ENCODE measurements at places on chromosomes 4 and X.
A peak's percentile ranks its signal among the peaks of the same experiment; 100 is the strongest.

DNA sequence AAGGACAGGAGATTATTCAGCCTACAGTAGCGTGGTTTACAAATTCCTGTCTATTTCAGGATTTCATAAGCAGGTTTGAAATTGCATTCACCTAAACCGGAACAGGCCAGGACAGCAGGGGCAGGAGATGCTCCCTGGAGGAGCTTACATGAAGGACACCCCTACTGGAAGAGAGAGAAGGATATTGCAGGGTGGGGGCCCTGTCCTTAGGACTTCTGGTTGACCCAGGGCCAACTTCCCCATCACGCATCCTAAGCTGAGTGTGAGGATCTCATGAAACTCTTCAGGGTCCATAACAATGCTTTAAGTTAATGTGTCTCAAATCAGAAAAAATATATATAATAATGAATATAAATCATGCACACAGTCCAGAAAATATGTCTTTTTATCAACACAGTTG lies 6.4 kb upstream of the DHRSX start:
- H3K27me3 ChIP-seq = no peaks in the 10 kb centered on the region
- no peak overlapping the region for H3K27ac ChIP-seq
- no peak overlapping the region for H3K4me3 ChIP-seq
- H3K36me3 ChIP-seq = no peaks in the 10 kb centered on the region

DNA sequence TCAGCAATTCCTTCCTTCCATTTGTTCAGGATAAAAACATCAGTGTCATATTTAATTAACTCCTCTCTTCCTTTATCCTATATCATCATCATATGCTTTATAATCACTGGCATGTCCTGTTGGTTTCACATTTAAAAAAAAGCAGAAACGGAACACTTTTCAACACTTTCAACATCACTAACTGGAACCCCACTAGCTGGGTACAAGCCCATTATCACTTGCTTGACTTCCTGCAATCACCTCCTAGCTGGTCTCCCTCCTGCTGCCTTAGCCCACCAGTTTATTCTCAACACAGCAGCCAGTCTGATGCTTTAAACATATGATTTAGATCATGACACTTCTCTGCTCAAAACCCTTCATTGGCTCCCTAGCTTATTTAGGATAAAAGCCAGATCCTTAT lies 116.4 kb upstream of the LSM6 start:
- no peak overlapping the region for H3K4me3 ChIP-seq
- peak overlapping the region; percentile 24 for H3K27ac ChIP-seq
- no peaks in the 10 kb centered on the region for H3K36me3 ChIP-seq
- peaks cover 11% of the 10 kb centered on the region for H3K4me1 ChIP-seq

DNA sequence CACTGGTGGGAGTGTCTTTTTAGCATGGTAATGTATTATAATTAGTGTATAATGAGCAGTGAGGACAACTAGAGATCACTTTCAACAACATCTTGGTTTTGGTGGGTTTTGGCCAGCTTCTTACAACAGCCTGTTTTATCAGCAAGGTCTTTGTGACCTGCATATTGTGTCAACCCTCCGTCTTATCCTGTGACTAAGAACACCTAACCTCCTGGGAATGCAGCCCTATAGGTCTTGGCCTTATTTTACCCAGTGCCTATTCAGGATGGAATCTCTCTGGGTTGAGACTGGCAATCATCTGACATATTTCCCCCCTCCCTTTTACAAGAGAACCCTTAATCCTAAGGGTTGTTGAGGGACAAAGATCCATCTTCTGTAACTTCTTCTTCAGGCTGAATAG lies 21.9 kb upstream of the ADH4 start:
- no peak for DNase-seq
- no peaks in the 10 kb centered on the region for H3K27me3 ChIP-seq
- H3K4me1 ChIP-seq = no peaks in the 10 kb centered on the region
- no peak overlapping the region for H3K27ac ChIP-seq

GRCh38 chr4:148975464-148975863 lies 533.2 kb upstream of the NR3C2 start:
- no peaks in the 10 kb centered on the region for H3K27me3 ChIP-seq
- H3K36me3 ChIP-seq = no peaks in the 10 kb centered on the region
- H3K4me1 ChIP-seq = no peaks in the 10 kb centered on the region
- no peak overlapping the region for H3K27ac ChIP-seq

DNA sequence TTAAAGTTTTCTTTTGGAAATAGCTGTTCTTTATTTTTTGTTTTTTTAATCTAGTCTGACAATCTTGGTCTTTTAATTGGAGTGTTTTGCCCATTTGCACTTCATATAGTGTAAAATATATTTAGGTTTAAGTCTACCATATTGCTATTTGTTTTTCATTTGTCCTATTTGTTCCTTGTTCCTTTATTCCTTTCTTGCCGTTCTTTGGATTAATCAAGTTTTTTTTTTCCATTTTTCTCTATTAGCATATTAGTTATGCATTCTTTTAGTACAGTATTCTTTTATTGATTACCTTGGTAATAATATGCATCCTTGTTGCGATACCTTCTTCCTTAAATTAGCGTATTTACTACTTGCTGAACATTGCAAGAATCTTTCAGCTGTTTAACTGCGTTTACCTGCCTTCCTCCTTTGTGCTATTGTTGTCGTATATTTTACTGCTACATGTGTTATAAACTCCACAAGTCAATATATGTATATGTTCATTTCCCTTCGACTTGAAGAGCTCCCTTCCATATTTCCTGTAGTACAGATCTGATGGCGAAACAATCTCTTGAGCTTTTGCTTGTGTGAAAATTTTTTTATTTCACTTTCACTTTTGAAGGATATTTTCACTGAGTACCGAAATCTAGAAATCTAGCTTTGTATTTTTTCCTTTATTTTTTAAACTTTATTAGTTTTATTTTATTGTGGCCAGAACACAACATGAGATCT lies 23.9 kb upstream of the RNF212 start:
- H3K4me3 ChIP-seq = peak overlapping the region; percentile 22
- DNase-seq = no peak
- no peaks in the 10 kb centered on the region for H3K36me3 ChIP-seq

GRCh38 chr4:41796545-41797210 lies 48.2 kb upstream of the PHOX2B start:
- H3K27ac ChIP-seq = no peak overlapping the region
- H3K4me3 ChIP-seq = no peak overlapping the region
- no peaks in the 10 kb centered on the region for H3K36me3 ChIP-seq
- H3K4me1 ChIP-seq = no peaks in the 10 kb centered on the region

- H3K36me3 ChIP-seq = no peaks in the 10 kb centered on the region
- no peaks in the 10 kb centered on the region for H3K27me3 ChIP-seq
These were observed 30.3 kb downstream of the XG start for GRCh38 chrX:2782171-2782570.

DNA sequence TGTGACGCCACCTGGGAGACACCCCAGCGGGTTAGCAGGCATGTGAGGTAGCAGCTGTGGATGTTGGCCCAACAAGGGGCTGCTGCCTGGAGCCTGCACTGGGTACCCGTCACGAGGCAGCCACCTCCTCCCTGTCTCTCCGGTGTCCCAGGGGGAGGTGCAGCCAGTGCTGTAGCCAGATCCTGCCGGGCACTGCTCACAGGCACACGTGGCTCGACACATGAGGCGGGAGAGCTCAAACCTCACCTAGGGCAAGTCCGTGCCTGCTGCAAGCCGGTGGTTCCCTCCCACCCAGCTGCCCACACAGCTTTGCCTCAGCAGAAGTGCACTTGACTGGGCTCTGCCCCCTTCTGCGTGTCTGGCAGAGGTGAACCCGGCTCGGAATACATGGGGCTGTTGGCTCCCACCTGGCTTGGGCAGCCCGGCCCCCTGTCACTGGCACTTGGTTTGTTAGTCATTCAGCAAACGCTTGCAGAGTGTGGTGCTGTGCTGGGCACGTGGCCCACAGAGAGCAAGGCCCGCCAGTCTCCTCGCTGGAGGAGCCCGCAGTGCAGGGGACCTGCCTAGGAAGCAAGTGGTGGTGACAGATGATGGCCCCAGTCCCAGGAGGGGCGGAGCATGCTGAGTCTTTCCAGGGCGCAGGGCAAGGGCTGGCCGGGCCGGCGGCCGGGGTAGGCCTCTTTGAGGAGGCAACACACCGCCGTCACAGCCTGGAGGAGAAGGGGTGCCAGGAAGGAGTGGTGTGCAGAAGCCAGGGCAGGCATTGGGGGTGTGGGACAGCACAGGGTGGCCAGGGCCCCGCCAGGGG lies 10.1 kb upstream of the SH3TC1 start:
- no peaks in the 10 kb centered on the region for H3K27me3 ChIP-seq
- no peak overlapping the region for H3K4me3 ChIP-seq
- DNase-seq = no peak
- no peaks in the 10 kb centered on the region for H3K36me3 ChIP-seq
- peaks cover 64% of the 10 kb centered on the region for H3K4me1 ChIP-seq
- no peak overlapping the region for H3K27ac ChIP-seq

GRCh38 chrX:154436374-154436982 lies 476 bp upstream of the GDI1 start:
- H3K36me3 ChIP-seq = peaks cover 77% of the 10 kb centered on the region
- H3K4me3 ChIP-seq = peak overlapping the region; percentile 61
- peak; percentile 90 for DNase-seq
- H3K27me3 ChIP-seq = no peaks in the 10 kb centered on the region

GRCh38 chr4:147286846-147287587 lies 193.9 kb upstream of the EDNRA start:
- no peak overlapping the region for H3K4me3 ChIP-seq
- DNase-seq = no peak
- H3K27ac ChIP-seq = no peak overlapping the region
- no peaks in the 10 kb centered on the region for H3K4me1 ChIP-seq
